ENCODE measurements at places on chromosomes 6 and 20.
A peak's percentile ranks its signal among the peaks of the same experiment; 100 is the strongest.

- DNase-seq, result no peak
These were observed 18.6 kb downstream of the ABCF1 start for GRCh38 chr6:30589754-30590358.

DNA sequence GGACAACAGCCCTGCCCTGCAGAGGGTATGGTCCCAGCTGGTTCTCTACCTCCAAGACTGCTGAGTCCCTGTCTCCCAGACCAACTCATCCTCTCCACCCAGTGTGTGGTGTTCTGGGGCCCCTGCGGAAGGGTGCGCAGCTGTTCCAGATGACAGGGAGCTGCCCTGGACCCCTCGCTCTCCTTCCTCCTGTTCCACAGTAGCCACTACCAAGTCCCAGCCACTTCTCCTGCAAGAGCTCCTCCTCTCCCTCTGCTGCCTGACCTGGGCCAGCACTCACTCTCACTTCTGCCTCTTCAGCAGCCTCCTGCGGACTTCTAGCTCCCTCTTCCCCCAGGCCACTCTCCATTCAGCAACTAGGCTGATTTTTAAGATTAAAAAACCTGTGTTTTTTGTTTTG is 40.1 kb upstream of the TMEM181 start:
- DNase-seq, result no peak

DNA sequence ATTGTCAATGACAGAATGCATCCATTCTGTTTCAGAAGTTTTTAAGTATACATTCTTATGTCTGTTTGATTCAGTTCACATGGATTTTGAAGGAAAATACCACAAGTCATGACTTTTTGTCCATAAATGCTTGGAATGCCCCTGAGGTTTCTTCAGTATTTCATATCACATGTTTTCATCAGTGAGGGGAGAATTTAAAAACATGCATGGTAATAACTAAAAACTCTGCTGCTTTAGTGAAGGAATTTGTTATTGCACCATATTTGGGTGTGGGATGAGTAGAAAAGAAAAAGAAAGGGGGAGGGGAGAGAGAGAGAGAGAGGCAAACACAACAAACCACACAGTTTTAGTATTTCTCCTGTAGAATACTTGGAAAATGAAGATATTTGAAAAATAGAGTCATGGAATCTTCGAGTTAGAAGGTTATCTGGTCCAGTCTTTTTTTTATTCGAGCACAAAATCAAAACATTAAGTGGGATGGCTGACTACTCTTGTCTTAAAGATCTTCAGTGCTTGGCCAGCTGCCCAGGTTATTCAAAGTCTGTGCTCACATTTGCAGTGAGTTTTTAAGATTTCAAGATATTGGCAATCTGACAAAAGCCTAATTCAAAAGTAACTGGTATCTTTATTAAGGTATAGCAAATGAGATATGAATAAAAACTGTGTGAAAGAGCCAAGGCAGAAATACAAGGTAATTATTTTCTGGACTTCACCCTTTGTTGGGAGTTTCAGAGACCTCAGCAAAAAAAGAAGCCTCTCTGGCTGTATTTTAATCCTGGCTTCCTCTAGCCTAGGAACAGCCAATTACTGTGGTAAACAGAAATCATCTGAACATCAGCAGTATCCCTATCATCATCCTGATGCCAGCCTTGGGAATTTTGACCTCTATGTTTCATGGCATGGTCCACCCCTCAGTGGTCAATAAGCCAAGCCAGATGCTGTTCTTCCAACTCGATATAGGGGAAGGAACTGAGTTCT is 687.9 kb upstream of the CITED2 start:
- DNase-seq, result no peak

DNA sequence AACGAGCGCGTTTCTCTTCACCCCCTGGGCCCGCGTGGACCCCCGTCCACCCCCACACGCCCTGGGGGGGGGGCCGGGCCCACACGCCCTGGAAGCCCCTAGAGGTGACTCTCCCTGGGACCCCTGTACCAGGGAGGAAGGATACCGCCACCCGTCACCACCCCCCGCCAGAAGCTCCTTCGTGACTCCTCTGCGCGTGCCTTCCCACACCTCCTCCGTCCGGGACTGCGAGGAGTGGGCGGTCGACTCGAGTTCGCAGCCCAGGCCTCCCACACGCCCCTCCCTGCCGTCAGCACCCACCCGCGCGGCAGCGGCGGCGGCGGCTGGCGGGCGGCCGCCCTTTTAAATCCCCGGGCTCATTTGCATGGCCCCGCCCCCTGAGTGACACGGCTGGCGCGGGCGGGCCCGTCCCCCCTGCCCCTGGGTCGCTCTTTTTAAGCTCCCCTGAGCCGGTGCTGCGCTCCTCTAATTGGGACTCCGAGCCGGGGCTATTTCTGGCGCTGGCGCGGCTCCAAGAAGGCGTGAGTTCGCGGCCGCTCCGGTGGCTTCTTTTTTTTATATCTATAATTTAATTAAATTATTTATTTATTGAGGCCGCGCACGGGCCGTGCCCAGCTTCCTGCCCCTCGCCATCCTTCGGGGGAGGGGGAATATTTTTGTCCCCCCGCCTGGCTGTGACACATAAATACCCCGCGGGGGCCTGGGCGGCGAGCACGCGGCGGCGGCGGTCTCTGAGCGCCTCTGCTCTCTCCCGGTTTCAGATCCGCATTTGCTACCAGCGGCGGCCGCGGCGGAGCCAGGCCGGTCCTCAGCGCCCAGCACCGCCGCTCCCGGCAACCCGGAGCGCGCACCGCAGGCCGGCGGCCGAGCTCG is at the start of gene HMGA1:
Gene HMGA1 (plus strand): TSS at position 431 of the 873 bp plus-strand sequence. CDS start 3,908 bp downstream, outside the sequence.
- DNase-seq, result peak; percentile 85

GRCh38 chr6:116561377-116562018 is 7.9 kb downstream of the CALHM4 start:
- DNase-seq, result peak; percentile 64

- DNase-seq, result no peak
These were observed 9.7 kb upstream of the CD40 start for GRCh38 chr20:46108435-46108841.

- DNase-seq, result no peak
These were observed 480.9 kb upstream of the NOX3 start for GRCh38 chr6:155936551-155936950.

- DNase-seq, result no peak
These were observed 51.1 kb downstream of the CDH26 start for GRCh38 chr20:60009318-60009717.

DNA sequence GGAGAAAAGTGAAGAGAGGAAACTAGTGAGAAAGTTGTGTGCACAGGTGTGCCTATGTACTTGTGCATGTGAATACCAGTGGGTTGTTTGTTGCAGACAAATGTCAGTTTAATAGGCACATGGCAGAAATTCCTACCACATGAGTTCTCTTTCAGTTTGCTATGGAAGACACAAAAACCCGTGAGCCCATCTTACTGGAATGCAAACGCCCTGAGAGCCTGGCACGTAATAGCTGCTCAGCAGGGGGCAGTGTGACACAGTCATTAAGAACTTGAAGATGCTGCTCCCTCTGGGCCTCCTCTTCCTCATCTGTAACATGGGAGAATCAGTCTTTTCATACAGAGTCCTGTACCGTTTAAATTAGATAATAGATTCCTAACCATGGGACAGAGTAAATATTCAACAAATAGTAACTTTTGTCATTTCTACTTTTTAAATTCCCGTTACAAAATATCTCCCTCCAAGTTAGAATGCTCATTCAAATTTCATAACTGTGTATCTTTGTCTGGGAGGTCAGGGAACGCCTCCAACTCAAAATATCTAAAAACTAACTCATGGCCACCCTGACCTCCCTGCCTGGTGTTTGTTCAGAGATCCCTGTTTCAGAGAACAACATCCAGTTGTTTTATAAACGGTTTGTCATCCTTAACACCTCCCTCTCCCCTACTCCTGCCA is 802.9 kb downstream of the MAFB start:
- DNase-seq, result no peak

DNA sequence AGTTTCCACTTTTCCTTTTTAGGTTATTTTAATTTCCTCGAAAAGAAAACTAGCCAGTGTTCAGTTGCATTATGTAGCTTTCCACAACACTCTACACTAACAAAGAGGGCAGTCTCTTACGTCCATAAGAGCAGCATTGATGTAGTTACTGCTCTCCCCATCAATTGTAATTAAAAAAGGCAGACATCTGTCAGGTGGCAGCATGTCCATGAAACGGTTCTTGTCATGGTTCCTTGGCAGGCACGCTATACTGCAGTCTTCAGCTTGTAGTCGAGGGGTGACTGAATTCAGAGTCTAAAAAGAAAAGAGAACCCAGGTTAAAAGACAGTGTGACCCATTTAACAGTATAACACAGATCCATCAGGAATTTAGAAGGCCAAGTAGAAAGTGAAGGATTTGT is 80.1 kb upstream of the THEMIS start:
- no peak for DNase-seq

DNA sequence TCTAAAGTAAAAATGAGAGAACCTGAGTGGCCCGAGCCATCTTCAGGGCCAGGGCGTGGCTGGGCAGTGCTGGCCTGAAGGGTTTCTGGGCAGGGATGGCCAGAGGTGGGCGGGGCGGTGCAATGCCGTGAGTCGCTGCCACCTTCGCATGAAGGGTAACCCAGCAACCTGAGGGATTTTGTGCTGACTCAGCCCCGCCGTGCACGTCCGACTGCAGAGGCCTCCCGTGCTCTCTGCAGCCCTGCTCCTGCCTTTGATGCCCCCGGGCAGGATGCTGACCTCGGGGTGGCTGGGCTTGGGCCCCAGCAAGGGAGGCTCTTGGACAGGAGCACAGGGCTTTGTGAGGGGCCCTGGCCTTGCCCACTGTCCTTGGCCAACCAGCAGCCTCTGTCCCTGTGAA is 81.7 kb upstream of the GATA5 start:
- no peak for DNase-seq
